Fibroblast of skin of abdomen (primary cell): ENCODE measurements at places on chromosomes 1 and 21.

GRCh38 chr1:11858613-11858967 is at the start of gene NPPB:
Gene NPPB, minus strand, starts transcription at chr1:11858945. Its CDS starts 112 bp downstream, at chr1:11858833.
- no peak for DNase-seq

DNA sequence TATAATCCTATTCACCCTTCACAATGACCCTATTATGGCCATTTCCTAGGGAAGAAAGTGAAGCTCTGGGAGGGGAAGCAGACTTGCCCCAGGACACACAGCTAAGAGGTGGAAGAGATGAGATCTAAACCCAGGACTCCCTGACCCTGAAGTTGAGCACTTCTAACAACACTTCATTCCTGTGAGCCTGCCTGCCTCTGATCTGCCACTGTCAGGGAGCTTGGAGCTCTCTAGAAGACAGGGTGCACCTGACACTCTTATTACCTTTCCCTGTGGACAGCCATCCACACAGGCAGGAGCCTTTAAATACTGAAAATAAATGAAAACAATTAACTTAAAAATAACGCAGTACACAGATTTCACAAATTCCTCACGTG is 599 bp downstream of the MKNK1 start:
- DNase-seq: no peak

DNA sequence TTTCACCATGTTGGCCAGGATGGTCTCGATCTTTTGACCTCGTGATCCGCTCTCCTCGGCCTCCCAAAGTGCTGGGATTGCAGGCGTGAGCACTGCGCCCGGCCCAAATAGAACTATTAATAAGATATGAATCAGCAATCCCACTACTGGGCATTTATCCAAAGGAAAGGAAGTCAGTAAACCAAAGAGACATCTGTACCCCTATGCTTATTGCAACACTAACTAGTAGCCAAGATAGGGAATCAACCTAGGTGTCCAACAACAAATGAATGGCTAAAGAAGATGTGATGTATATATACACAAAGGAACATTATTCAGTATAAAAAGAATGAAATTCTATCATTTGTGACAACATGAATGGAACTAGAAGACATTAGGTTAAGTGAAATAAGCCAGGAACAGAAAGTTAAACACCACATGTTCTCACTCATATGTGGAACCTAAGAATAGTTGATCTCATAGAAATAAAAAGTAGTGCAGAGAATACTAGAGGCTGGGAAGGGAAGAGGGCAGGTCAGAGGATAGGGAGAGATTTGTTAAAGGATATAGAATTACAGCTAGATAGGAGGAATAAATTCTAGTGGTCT is 48.8 kb downstream of the XPR1 start:
- peak; percentile 47 for DNase-seq

DNA sequence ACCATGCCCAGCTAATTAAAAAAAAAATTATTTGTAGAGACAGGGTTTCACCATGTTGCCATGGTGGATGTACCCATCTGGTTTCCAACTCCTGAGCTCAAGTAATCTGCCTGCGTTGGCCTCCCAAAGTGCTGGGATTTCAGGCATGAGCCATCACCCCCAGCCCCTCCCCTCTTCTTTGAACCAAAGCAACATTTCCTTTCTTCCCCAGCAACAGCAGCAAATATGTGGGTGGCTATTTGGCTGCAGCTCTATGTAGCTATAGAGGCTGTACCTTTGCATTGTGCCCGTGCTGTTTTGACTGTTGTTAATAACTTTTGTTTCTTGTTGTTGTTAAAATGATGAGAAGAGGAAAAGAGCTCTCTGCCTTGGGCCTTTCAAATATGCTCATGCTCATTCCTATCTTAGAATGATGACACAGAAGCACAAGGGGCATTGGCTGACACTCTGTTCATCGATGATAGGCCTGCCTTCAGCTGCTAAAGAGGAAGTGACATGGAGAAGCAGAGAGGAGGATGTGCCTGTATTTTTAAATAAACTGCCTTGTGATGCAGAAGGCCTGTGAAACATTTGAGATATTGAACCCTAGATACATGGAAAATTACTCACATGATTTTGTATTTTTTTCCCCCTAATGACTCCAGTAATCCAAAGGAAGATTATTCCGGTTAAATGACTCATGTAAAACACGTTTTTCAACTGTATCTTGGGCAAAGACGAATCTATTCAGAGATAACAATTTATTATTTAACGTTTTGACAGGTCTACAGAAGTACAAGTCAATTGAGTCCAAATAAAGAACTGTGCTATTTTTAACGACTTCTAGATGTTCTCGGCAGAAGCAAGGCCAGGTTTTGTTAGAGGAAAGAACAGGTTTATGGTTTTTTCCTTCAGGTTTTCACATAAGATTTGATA is 20.5 kb upstream of the XPR1 start:
- DNase-seq: peak; percentile 37

DNA sequence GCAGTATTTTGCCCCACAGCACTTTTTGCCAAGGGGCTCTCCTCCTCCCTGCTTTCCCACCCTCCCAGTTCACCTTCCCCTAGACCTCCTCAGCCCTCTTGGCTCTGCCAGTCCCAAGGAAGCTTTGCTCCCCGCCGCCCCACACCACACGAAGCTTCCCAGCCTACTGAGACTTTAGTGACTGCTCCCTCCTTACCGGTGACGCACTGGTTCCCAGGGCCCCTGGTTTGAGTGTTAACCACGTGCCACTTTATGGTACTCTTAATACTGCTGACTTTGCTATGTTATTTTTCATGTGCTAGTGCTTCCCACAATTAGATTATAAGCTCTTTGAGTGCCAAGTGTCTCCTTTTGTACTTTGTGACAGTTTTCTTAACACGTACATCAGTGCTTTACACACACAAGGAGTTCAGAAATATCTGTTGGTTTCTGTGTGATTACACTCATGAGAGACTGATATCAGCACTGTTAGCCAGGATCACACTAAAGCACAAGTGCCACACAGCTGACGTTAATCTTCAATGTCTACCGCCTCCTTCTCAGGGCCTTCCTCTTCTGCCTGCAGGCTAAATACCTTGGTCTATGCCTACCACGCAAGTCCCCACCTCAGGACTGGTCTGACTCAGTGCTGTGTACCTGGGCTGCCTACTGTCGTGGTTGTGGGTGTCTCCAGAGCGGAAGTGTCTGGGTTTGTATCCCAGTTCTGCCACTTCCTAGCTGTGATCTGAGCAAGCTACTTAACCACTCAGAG is 61.0 kb downstream of the DNTTIP2 start:
- DNase-seq: no peak

DNA sequence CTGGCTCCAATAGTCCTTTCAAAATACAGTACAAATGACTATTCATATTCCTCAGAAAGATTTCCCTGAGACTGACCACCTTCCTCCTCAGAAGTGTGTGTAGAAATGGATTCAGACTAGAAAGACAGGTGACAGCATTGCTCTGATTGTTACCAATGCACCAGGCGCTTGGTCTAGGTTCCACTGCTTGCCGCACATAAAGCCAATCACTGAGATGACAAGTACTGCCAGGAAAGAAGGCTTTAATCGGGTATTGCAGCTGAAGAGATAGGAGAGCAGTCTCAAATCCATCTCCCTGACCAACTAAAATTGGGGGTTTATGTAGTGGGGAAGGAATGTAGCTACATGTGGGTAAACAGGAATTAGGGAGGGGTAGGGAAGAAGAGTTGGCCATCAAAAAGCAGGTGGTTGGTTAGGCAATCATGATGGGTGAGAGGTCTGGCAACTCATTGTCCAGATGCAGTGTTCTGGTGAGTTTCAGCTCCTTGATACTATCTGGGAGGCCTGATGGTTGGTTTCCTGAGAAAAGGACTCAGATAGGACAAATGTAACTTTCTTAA is 98.0 kb downstream of the KCNH1 start:
- DNase-seq: peak; percentile 6

DNA sequence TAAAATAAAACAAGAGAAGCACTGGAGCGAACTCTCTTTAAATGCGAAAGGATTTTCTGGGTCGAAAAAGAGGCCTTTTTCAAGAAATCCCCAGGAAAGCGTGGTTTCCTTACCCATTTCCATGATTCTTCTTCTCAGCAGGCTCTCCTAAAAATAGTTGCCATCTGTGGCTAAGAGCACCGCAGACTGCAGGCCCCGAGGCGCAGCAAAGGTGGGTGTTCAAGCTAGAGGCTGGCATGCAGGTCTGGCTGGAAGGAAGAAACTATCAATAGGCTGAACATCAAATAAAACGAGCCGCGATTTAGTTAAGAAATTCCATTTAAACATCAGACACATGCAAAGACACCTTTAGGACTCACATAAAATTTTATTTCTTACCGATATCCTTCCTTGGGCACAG is 135.1 kb downstream of the ADAMTS1 start:
- no peak for DNase-seq

- DNase-seq: no peak
Measured at GRCh38 chr1:20402585-20403422, 83.2 kb downstream of the CAMK2N1 start.

DNA sequence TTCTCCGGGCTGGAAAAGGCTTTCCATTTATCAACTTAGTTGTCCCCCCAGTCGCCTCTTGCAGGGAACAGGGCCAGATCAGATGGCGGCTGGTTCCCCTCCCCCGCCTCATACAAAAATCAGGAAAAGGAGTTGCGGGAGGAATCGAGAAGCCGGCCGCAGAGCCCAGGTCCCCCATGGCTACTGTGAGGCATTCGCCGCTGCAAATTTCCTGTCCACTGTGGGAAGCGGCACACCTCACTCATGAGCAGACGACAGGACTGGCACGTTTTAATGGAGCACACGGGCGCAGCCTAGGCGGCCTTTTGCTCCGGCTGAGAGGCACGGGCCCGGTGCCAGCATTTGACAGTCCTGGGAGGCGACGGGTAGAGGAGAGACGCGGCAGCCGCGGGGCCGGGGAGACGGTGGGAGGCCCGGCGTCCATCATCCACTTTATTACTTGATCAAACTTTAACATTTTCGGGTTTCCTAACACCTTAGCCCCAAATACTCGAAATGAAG is 1.1 kb downstream of the GNG4 start:
- no peak for DNase-seq

- no peak for DNase-seq
Measured at GRCh38 chr21:28459193-28459592, 533.5 kb downstream of the LTN1 start.

DNA sequence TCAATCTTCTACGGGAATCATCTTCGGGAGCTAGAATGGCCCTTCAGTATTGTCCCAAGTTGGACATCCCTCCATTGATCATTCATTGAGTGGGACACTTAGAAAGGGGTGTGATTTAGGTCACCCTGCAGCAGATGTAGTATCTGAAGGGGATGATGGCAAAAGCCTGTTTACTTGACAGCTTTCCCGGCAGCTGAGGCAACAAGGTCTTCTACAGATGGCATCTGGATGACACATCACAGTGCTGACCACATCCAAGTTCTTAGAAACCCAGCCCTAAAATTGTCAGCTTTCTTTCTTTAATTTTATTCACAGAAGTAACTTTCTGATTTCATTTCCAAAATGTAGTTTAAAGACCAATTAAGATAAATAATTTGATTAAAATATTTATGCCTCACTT is 150.3 kb downstream of the AMY1C start:
- no peak for DNase-seq

DNA sequence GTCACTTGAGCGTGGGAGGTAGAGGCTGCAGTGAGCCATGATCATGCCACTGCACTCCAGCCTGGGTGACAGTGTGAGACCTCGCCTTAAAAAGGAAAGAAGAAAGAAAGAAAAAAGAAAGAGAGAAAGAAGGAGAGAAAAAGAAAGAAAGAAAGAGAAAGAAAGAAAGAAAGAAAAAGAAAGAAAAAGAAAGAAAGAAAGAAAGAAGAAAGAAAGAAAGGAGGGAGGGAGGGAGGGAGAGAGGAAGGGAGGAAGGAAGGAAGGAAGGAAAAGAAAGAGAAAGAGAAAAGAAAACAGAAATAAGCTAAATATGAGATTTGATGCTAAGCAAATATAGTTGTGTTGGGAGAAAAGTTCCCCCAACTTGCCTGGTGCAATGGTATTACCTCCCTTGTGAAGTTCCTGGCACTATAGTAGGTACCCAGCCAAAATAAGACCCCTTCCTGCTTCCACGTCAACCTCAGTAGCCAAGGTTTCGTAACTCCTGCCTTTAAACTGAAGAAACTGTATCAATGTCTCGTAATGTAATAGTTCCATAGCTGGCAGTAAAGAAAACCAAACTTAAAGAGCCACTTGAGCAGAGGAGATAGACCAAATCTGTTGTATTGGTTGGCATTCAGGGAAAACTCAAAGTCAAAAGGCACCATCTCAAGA is 88.1 kb upstream of the HNRNPU start:
- DNase-seq: no peak

- no peak for DNase-seq
Measured at GRCh38 chr21:26225046-26225445, 54.5 kb upstream of the APP start.

DNA sequence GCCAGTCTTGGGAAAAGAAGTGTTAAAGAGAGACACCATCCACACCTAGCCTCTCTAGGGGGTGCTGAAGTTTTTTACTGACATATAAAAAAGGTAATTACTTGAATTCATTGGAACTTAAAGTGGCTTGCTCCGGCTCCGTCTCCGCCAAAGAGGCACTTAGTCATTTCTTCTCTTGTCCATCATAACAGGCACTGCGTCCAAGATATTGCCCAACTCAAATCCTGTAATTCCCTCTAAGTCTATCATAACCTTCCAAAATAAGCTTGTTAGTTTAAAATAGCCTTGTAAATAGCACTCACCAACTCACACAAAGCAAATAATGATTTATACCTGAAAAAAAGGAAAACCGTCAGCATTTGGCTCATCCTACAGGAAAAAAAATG is 160.5 kb downstream of the ZBTB18 start:
- DNase-seq: peak; percentile 53

DNA sequence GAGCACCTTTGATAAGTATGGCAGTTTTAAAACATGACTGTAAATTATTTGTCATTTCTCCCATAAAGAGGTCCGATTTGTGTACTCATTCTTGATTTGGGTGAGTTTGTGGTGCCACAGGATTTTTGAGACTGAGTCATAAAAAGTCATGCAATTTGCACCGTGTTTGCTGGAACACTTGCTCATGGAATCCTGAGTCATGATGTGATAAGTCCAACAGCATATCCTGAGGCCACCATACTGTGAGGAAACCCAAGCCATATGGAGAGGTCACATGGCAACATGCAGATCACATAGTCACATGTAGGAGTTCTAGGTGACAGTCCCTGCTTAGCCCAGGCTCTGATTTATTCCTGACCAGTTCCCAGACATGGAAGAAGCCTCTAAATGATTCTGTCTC is 40.8 kb upstream of the PRRX1 start:
- DNase-seq: peak; percentile 86

- DNase-seq: no peak
Measured at GRCh38 chr1:30864681-30865080, 43.9 kb downstream of the SDC3 start.

- DNase-seq: no peak
Measured at GRCh38 chr1:197995408-197996258, 78.5 kb downstream of the LHX9 start.

DNA sequence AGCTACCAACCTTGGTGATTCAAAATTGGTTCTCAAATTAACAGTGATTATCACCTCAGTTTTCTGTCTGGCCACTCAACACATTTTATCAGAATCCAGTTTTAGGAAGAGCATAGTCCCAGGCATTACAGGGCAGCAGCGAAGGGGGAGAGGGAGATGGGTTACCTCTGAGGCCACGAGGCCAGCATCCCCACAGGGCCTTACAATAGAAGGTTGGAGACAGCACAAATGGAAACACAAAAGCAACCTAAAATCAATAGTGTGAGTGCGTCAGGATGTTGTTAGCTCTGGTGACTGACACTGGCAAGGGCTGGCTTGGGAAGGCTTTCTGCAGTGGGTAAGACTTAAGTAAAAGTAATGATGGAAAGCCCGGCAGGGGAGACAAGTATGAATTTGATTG is 79.5 kb downstream of the JAK1 start:
- DNase-seq: no peak
